ENCODE measurements at places on chromosomes 1 and 21.

GRCh38 chr1:205626216-205626615 is 5.6 kb downstream of the ELK4 start:
- no peak for DNase-seq

GRCh38 chr1:240190881-240191401 is 99.3 kb downstream of the FMN2 start:
- DNase-seq: peak; percentile 94

DNA sequence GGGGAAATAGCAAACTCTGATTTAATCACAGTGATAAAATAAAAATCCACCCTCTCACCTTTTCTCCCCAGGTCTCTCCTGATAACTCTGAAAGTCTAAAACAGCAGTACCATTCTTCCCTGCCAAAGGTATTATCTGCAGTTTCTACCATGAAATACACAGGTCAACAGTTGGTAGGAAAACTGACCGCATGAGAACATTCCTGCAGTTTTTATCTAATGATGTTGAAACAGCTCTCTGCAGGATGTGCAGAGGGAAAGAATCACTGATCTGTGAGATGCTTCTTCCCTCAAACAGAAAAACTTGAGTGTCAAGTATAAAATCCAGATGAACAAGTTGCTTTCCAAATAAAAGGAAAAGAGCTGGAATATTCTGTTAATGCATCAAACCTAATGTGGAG is 39.1 kb downstream of the KCNJ6 start:
- DNase-seq: no peak

- no peak for DNase-seq
Observed at GRCh38 chr21:42807938-42808613, 71.3 kb downstream of the WDR4 start.

DNA sequence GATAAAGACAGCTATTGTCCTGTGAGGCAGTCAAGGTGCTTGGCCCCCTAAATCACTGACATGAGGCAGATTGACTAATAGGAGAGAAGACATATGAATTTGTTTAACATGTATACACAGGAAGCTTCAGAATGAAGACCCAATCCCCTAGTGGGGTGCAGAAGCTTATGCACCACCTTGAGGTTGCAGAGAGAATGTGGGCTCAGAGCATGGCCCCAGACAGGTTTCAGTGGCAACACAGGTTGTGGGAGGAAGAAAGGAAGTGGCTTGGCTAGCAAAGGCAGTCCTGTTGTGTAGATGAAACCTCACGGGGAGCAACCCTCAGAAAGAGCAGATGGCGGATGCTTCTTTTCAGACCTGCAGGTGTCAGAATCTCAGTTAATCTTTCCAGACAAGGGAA is 37.0 kb upstream of the PARP1 start:
- no peak for DNase-seq

DNA sequence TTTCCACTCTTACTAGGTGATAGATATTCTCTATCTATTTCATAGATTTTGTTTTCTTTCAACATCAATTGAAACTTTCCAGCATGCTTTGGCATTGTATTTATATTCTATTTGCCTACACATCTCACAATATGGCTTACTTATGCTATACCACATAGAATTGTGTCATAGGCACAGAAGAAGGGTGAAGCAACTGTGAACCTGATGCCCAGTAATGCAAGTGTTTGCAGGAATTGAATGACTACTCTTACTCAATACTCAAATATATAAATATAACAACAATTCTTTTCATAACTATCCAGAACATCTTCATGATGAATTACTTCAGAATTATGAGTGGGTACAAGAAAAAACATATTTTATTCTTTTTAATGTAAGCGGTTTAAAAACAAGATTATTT is 165.9 kb downstream of the PTBP2 start:
- no peak for DNase-seq

- no peak for DNase-seq
Observed at GRCh38 chr1:90613371-90613770, 103.7 kb downstream of the BARHL2 start.

DNA sequence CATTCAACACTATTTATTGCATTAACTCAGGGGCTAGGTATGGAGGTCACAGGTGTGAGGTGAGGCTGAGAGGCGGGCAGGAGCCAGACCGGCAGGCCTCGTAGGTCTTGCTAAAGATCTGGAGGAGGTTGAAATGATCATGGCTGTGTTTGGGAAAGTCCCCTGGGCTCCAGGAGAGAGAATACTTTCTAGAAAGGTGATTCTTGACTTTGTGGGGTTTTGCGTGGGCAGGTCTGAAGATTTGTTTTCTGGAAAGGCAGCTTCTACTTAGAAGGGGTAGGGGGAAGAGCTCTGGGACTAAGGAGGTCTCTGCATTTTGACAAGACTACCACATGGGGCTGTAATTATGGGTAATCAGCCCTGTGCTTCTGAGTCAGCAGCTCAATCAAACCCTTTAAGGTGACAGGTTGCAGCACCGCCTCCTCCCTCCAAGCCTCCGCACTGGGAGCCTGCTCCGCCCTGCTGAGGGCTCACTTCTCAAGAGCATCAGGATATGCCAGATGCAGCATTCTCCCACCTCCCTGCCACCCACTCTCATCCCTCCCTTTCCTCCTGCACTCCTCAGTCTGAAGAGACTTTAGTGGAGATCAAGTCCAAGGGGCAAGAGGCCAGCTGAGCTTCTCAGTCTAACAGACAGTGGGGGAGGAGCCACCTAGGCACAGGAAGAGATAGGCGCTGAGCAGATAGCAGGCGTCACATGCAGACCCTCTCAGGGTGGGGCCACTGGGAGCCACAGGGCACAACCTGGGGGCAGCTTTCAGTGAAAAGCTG is 30.5 kb downstream of the SLC30A1 start:
- no peak for DNase-seq

DNA sequence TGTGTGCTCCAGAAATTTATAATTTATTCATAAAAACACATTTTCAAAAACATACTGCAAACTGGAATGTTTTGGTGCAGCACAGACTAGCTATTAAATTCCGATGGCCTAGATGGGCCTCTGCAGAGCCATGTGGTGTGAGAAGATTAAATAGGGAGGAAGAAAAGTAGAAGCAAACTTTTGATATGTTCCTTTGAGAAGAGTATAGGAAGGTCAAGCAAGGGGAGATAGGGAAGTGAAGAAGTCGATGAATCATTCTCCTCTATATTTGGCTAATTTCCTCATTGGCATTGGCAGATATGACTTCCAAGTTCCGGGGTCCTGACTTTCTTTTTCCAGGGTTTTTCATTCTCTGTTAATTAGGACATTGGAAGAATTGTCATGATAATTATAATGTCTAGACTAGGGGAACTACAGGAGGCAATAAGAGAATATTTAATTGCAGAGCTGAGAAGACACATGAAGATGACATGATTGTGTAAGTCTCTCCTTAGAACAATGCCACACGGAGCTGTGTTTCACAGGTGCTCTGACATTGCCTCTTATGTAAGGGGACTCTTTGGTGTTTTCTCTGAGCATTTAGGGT is 19.3 kb upstream of the ZNF326 start:
- no peak for DNase-seq

DNA sequence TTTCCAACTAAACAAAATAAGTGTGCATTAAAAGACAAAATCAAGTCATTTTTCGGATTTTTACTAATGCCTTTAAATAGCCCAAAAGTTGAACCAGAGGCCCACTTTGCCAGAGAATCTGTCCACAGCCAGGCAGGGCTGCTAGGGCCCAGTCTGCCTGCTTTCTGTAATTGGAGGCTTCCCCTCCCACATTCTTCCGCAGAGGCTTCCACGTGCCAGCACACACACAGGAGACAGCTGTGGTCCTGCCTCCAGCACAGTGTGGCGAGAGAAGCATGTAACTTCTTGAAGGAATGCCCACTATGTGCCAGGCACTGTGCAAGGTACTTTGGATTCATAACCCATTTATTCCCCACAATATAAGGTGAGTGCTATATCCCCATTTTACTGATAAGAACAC is 11.3 kb upstream of the PDZK1IP1 start:
- DNase-seq: no peak

DNA sequence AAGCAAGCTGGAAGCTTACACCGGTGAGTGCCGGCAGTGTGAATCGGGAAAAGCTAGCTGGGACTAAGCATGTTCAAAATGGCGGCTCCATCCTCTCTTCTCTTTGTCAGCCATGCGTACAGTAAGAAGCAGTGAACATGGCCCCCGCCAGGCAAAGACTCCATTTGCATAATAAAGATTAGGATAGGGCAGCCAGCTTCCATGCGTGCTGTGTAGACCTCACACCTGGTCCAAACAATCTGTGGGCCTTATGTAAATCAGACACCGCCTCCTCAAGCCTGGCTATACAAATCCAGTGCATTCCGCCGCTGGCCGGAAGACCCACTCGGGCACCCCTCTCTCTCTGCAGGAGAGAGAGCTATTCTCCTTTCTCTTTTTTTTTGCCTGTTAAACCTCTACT is 150.3 kb downstream of the TIAM1 start:
- DNase-seq: no peak

DNA sequence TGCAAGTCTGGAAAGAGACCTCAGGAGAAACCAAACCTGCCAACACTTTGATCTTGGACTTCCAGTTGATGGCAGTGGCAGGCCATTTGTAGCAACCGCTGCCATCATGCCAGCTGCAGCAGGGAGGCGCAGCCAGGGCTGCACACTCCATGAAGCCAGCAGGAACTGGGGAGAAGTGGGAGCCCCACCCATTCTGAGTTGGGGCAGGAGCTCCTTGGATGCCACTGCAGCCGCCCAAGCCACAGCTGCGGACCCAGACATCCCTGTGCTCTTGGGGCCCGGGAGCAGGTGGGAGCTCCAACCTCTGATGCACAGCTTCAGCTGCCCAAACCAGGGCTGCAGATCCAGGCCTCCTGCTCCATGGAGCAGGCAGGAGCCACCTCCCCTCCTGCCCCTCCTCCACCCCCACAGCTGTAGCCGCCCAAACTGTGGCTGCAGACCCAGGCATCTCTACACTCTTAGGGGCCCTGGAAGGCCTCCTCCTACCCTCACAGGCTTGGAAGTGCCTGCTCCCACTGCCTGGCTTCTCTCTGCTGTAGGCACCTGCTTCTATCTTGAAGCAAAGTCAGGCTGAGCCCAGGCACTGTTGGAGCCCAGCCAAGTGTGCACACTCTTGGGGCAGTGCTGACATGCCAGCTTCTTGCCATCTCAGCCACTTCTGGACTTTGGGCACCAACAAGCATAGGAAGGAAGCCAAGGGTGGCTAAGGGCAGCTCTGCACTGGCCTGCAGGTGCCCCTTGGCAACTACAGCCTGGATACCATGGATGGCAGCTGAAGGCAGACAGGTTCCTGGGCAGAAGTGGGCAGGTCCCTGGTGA is 20.0 kb upstream of the DISP1 start:
- no peak for DNase-seq

GRCh38 chr21:26085127-26085526 is 85.4 kb downstream of the APP start:
- no peak for DNase-seq

GRCh38 chr1:172142324-172142723 is 278.2 kb upstream of the C1orf105 start:
- DNase-seq: no peak

DNA sequence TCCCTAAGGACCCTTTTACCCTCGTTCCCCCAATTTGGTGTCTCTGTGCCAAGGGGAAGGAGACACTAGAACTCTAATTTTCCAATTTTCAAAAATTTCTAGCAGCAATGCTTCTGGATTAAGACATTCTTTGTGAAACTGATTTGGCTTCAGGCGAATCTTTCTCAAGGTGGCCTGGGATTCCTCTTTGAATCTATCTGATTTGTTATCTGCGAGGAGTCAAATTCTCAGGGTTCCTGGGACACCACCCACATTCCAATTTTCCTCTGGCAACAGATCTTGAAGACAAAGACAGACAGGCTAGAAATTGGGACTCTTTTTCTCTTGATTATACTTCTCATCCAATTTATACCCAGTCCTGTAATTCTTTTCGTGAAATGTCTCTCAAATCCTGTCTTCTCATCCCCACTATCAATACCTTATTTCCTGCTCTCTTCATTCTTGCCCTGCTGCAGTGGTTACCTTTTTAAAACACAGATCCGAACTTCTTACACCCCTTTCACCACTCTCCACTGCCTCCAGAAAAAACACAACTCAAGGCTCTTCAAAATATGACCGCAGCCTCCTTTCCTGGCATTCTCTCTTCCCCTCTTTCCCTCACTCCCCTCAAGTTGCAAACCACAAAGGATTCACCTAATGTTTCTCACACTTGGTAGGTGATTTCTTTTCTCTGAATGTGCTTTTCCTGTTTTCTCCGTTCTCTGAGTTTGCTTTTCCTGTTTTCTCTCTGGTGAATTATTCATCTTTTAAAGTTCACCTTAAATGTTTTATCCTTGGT is 2.7 kb upstream of the MPZL1 start:
- DNase-seq: no peak

DNA sequence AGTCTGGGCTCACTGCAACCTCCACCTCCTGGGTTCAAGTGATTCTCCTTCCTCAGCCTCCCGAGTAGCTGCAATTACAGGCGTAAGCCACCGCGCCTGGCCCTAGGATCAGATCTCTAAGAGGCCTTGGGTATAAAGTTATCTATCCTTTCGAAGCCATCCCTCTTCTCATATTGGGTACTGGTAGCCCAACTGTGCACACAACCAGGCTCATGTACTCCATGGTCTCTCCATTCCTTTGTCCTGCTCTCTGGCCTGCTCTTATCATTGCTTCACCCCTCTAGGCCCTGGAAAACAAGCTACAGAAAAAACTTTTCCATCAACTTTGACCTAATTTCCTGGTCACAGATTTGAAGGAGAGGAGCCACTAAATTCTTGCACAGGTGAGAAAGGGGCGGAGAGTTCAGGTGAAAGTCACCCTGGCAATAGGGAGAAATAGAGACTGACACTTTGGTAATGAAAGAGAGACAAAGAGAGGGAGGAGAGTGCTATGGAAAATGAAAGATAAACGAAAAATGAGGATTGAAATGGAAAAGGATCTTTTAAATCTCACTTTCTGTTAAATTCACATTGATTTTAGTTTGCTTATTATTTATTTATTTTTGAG is 6.0 kb downstream of the TXNIP start:
- DNase-seq: no peak

- DNase-seq: no peak
Observed at GRCh38 chr1:243916160-243916559, 66.1 kb upstream of the AKT3 start.

DNA sequence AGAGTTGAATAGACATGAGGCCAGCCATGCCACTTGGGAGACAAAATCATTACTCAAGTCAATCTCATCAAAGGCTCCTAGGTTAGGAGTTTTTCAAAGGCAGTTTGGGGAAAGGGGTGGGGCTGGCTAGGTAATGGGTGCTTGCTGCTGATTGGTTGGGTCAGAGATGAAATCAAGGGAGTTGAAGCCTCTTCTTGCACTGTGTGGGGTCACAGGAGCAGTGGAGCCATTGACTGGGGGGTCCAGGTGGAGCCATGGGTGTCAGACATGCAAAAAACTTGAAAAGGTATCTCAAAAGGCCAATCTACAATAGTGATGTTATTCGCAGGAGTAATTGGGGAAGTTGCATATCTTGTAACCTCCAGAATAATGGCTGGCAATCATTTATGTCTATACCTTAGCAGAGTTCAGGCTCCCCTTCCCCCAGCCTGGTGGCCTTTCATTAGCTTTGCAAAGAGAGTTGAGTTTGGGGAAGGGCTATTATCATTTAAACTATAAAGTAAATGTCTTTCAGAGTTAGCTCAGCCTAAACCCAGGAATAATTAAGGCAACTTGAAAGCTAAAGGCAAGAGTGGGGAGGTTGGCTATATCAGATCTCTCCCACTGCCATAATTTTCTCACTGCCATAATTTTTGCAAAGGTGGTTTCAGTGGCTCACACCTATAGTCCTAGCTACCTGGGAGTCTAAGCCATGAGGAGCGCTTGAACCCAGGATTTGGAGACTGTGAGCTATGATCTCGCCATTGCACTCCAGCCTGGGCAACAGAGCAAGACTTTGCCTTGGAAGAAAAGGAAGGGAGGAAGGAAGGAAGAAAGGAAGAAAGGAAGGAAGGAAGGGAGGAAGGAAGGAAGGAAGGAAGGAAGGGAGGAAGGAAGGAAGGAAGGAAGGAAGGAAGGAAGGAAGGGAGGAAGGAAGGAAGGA is 7.8 kb upstream of the PINK1 start:
- no peak for DNase-seq
